AG04449 (cell line): ENCODE measurements at places on chromosomes 3 and 15.

- DNase-seq, result no peak
Observed at GRCh38 chr3:9883706-9884554, 3.9 kb upstream of the CIDEC start.

DNA sequence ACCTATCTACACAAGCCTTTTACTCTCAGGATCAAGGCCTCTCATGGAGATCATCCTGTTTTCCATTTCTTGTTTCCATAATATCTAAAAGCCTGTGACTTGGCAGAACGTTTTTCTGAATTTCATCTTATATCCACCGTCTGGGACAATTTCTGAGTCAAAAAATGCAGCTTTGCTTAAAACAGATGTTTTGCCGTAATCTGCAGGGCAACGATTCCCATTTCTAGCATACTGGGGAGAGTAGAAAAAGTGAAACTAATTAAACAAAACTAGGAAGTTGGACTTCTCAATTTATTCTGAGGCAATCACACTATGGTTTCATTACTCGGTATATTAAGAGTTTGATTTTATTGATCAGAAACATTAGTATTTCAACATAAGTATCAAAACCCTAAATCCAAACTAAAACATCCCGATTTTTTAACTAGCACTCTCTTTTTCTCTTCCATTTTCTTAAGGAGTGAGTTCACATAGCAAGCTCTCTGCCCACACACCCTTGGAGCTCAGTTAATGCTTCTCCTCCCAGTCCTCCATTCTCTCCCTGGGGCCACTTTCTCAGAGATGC, 33.6 kb downstream of the SPATA12 start:
- DNase-seq, result no peak

DNA sequence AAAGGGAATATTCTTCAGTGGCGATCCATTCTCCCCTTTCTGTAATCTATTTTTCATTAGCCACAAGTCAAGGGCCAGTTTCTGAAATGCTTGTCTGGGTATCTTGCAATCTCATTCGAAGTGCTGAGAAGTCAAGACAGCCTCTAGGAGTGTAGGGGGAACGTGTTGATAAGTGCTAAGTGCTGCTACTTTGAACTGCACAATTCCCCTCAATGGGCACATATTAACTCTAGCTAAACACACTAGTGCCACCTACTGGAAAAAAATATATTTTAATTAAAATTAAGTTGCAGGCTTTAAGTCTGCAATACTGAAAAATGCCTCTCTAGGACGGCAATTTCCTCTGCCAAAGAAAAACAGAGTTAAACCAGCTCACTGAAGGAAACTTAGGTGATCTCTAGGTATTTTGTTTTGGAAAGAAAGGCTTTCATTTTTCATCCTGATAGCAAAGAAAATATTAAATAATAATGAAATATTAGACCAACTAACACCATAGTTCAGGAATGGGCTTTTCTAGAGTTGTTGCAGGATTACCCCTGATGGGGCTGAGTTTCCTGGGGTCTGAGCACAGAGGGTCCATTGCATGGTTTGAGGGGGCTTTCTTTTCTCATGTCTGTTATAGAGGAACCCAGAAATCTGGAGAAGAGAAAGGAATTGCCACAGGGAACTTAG, 181.9 kb upstream of the KBTBD8 start:
- peak; percentile 36 for DNase-seq

GRCh38 chr3:40240921-40241320, 68.6 kb upstream of the EIF1B start:
- no peak for DNase-seq

- no peak for DNase-seq
Observed at GRCh38 chr15:79283252-79284048, 928 bp downstream of the ANKRD34C start.

GRCh38 chr3:6781092-6781491, 79.8 kb upstream of the GRM7 start:
- no peak for DNase-seq

DNA sequence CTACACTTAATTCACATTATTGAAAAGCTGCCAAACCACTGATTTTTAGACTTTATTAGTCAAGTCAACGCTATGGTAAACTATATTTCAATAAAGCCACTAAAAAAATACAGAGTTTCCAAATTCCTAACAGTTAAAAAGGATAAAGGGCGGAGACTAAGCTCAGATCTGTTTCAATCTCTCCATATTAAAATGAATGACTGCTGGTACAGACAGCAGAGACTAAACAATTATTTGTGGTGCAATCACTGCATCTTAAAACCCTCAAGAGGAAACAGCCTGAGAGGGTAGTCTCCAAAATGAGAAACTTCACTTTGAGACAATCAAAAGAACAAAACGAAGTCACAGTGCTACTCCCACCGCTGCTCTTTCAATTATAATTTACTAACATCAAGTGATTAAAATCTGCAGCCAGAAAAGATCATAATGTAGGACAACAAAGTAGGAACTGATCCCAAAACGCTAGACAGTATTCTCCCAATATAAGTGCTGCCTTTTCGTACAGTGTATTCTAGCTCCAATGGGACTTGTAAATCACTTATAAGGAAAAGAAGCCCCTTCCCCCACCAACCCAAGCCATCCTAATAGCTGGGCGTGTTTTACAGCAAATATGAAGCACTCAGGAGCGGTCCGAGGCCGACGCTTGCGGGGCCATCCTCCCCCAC, 1.2 kb downstream of the UBP1 start:
- DNase-seq, result no peak

GRCh38 chr3:169945313-169945712, 21.3 kb upstream of the SEC62 start:
- DNase-seq, result no peak

DNA sequence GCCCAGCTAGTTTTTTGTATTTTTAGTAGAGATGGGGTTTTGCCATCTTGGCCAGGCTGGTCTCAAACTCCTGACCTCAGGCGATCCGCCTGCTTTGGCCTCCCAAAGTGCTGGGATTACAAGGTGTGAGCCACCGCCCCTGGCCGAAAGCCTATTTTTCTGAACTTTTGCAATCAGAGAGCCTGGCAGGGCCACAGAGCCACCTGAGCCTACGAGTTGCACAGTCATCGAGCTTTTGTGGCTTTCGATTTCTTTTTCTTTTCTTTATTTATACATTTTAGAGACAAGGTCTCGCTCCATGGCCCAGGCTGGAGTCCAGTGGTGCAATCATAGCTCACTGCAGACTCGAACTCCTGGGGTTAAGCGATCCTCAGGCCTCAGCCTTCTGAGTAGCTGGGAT, 140.4 kb downstream of the NSMCE3 start:
- no peak for DNase-seq

DNA sequence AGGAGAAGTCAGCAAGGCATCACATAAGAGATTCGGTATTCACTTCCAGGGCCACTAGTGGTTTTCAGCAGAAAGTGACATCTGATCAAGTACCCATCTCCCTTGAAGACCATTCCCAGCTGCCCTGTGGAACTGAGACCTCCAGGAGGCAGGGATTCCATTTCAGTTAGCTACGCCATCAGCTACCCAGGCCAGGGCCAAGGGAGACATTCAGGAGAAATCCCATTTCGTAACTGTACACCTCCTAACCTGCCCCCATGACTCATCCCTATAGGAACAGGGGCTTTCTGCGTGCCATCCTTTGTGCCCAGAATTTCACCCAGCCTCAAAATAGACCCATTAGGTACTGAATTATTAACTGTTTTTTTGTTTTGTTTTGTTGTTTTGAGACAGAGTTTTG, 24.7 kb downstream of the SPATA12 start:
- DNase-seq, result no peak

- DNase-seq, result no peak
Observed at GRCh38 chr3:63354160-63354559, 76.1 kb downstream of the SYNPR start.

DNA sequence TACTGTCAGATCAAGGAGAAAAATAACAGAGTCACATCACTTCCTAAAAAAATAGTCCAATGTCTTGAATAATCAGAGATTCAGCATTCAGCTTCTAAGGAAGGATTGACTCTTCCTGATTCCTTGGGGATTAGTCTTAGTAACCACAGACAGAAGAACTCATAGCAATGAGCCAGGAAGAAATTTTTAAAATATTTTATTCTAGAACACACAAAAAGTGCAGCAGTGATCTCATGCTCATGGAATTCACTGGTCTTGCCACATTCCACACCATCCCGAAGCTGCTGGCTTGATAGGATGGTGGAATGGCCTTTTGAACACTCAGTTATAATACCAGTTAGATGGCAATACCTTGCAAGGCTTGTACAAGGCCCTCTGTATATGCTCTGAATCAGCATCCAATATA, 43.0 kb upstream of the ABI3BP start:
- DNase-seq, result peak; percentile 96

DNA sequence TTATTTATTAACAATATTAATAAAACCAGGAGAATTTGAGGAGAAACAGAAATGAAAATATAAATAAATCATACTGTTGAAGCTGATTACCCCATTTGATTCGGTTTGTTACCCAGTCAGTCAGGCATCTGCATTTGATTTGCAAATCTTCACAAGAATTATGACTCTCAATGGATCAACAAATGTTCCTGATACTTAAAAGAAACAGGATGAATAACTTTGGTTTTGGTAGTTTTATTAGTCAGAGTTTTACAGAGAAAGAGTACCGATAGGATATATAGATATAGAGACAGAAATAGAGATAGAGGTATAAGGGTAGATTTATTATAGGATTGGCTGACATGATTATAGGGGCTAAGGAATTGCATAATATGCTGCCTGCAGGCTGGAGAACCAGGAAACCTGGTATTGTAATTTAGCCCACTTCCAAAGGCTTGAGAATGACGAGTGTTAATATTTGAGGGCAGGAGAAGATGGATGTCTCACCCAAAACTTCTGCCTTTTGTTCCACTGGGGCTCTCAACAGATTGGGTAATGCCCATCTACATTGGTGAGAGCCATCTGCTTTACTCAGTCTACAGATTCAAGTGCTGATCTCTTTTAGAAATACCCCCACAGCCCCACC, 241.6 kb upstream of the COL8A1 start:
- no peak for DNase-seq

DNA sequence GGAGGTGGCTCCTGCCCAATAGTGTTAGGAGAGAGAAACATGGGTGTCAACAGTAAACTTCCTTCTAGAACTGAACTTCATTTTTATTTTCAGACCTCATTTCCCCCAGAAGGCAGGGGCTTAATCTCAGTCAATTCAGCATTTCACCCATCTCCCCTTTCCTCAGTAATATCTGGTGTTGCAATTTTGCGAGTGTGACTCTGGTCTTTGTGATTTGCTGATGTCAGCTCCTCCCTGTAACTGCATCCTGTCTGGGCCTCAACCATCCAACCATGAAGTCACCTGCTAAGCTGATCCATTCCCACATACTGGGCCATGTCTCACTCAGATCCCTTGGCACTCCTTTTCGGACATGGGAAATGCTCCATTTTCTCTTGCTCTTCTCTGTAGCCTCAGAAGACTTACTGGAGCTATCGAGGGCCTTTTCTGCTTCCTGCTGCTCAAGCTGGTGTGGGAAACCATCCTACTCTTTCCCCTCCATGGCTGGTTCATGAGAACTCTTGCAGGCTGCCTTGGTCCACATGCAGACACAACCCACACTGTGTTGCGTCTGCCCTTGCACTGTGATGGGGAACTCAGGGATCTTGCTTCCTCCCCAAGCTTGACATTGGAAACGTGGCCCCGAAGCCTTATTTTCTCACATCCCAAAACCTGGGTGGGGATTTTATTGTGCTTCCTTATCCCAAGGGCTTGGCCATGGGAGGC, 24.6 kb downstream of the CCR4 start:
- no peak for DNase-seq

GRCh38 chr15:89946681-89947299, 34.0 kb upstream of the ARPIN start:
- no peak for DNase-seq

GRCh38 chr3:160154033-160154432, 71.2 kb upstream of the C3orf80 start:
- DNase-seq, result no peak

- DNase-seq, result no peak
Observed at GRCh38 chr3:31392568-31392967, 140.2 kb upstream of the STT3B start.

DNA sequence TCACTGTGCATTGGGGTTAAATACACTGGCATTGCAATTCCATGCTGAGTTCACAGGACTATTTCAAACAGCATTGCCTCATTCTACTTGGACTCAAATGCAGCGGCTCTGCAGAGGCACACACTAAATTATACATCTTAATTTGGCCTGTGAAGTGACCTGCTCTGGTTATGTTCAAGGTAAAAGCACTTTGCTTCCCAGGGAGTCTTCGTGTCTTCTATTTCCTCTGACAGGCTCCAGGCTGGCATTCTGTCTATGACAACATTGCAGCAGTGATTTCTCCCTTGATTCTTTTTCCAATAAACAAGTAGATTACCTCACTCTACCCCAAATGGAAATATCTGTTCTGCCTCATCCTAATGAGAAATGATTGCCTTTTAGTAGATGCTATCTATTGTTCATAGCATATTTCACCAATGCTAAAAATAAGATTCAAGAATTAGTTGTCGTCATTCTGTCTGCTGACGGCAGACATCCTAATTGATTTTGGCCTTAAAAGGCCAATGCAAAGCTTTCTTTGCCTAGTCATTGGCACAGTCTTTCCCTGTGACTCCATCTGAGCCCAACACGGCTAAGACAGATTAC, 33.8 kb downstream of the FMN1 start:
- no peak for DNase-seq

DNA sequence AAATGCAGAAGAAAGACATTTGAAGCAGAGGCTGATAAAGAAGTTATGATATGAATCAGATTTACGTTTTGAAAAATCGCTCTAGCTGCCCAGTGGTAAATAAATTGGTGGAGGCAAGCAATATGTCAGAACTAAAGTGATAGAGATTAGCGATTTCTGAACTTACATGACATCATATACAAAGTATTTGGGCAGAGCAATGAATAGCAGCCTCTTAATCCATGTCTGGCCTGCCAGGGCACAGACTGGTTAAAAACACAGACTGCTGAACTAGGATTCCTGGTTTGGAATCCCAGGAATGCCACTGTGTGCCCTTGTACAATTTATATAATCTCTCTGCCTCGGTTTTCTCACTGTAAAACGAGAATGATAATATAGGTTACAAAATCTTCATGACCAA, 243.1 kb upstream of the SETMAR start:
- DNase-seq, result no peak

DNA sequence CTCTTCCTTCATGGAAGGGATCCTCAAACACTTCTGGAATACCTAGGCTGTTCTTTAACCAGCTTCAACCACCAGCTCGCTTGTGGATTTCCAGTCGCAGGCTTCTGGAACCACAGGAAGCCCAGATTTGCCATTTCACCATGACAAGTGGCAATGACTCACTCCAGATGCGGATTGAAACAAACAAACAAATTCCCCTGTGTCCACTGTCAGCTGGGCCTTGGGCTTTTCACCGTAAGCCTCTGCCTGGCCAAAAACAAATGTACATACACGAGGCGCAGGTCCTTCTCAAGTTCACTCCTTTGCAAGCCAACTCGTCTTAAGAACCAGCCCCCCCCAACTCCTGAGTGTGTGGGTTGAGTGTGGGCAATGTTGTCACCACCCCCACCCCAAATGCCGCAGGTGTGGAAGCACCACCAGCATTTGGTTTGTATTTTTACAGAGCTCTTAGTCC, 8.8 kb downstream of the BCL6 start:
- no peak for DNase-seq

DNA sequence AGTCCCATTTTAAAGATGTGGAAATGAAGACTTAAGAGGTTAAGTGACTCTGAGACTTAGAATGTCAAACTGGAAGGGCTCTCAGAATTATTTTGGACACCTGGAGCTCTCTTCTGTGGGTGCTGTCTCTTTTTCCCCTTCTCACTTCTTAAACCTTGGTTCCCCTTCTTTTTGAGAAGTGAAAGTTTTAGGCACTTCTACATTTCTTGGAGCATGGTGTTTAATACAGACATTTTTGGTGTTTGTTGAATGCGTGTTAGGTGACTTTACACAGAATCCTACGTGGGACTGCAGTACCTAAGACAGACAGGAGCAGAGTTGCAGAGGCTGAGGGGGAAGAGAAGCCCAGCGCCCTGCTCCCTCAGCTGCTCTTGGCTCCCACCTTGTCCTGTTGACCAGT, 133.3 kb downstream of the MDFIC2 start:
- DNase-seq, result no peak
